OCI-M1 (cell line): ENCODE measurements at places on chromosomes 1 and 21.

DNA sequence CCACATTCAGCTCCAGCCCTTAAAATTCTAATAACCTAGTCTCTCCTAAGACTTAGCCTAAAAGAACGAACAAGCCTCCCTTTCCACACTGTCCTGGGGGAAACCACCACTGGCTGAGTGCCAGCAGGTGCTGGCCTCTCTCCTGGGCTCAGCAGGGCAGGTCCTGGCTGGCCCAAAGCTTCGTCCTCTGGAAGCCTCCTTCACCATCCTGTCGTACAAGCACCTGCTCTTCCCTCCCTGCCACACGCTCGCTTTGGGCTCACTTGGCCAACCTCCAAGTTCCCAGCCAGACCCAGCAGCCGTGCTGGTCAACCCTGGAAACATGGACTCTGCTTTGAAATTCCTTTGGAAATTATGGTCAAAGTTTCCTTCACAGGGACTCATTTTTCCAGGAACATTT, 58.2 kb upstream of the SLC25A33 start:
- no peak for DNase-seq

DNA sequence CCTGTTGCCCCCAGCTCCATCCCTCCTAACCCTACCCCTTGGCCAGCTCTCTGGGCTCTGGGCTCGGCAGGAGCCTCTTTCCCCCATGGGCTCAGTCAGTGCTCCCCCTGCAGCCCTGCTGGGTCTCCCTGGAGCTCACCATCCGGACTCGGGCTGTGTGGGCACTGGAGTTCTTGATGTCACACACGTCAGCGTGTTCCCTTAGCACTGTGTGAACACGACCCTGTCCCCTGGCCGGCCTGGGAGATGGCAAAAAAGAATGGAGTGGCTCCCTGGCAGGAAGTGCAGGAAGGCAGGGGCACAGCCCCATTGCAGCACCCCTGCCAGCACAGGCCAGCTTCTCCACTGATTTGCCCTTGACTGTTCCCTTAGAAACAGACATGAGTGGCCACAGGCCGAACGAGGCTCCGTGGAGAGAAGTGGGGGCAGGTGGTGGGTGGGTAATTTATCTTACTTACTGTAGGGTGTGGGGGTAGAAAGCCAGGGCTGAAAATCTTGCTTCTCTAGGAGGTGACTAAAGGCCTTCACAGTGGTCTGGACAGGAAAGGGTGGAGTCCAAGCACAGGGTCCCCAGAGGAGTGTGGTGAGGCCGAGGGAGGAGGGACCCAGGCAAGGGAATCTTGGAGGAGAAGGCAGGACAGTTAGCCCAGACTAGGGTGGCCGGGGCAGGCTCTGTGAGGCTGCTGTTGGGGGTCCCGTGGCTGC, 381.7 kb upstream of the VAMP3 start:
- DNase-seq = no peak

DNA sequence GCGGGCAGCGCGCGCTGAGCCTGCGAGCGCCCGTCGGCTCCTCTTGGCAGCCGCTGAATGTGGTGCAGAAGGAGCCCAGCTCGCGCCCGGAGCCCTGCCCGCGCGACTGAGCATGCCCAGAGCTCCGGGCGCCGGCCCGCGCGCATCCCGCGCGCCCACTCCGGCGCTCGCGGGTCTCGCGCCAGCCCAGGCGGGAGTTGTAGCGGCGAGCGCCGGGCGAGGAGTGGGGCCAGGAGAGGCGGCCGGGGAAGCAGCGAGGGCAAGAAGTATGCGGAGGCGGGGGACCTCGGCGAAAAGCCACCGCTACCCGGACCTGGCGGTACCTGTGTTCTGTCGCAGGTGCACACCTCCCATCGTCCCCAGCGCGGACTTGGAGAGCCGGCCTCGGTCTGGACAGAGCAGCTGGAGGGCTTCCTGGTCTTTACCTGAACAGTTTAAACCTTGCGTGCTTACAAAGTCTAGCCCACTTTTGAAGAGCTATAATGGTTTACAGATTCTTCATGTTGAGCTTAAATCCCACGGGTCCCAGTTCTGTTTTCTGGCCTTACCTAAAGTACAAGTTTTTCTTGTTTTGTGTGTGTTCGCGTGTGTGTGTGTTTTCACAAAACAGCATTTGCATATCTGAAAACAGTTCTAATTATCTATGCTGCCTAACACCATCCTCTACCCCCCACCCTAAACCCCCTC, at the start of gene DDAH1:
TSS of gene DDAH1 (minus strand) at position 61 of the 687 bp plus-strand sequence. CDS start 114 bp downstream, outside the sequence.
- DNase-seq = no peak

- DNase-seq = no peak
These were observed 67.5 kb upstream of the VAMP3 start for GRCh38 chr1:7703321-7704213.

DNA sequence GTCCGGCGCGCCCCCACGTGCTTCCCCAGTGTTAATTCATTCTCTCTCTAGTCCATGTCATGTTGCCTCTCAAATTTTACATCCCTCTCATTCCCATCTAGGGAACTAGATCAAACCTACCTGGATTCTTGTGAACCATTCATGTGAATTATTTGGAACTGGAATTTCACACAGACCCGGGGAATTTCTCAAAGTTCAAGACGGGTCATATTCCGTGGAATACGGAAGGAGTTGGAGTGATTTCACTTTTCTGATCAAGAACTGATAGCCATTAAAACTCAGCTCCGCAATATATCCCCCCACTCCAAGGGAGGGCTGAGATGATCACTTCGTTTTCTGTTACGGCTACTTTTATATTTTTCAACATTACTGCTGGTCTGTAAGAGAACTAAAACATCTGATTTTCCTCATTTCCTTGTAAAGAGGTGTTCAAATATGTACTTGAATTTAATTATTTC, 1.0 kb upstream of the ENO1 start:
- no peak for DNase-seq

DNA sequence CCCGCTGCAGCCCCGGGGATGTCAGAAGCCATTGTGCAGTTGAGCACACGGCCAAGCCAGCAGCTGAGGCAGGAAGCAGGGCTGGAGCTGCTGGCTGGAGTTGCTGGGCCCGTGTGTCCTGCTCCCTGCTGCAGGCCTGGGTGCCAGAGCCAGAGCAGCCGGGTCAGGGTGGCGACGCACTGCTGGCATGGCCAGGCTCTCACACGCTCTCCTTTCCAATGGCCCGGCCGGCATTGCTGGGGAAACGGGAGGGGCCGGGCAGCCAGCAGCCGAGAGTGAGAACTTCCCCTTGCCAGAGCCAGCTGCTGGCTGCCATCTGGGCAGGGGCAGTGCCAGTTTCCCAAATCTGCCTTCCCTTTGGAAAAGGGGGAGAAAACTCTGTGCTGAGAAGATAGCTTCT, 82.4 kb upstream of the PROX1 start:
- DNase-seq = no peak

DNA sequence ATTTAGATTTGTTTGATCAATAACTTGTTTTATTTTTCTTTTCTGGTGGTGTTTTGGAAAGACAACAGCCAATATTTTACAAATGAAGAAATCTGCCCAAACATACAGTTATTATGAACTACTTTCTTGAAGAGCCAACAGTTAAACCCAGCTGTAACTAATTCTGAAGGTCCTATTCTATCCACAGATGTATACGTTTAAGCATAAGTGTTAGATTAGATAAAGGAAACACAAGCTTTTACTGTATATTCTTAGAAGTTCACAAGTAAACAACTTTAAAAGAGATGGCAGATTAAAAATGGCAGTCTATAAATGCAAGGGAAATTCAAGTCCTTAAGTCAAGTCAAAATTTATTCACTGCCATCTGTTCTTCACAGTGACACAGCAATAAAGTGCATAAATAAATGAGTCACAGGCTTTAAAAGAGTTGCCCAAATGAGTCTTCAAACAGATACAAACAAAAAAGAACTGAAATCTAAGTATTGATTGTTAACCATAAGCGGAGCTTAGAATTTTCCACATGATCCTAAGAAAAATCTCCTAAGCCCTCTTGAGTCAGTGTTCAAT, 49.9 kb upstream of the KCNH1 start:
- DNase-seq = peak; percentile 19

DNA sequence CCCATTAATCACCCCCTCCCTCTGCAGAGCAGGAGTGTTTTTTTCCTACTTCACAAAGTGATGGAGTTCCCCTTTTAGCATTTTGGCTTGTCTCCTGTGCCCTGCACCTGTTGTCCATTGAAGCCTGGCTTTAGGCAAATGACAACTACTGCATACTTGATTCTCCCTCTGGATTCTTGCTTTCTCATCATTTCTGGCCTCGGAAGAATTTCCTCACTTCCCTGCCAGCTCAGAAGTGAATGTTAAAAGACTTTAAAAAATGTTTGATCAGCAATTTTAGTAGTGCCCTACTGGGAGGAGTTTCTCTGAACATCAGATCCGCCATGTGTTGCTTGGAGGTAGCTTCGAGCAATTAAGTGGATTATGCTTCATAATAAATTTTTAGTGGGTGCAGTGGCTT, 28.1 kb downstream of the RCOR3 start:
- DNase-seq = no peak

DNA sequence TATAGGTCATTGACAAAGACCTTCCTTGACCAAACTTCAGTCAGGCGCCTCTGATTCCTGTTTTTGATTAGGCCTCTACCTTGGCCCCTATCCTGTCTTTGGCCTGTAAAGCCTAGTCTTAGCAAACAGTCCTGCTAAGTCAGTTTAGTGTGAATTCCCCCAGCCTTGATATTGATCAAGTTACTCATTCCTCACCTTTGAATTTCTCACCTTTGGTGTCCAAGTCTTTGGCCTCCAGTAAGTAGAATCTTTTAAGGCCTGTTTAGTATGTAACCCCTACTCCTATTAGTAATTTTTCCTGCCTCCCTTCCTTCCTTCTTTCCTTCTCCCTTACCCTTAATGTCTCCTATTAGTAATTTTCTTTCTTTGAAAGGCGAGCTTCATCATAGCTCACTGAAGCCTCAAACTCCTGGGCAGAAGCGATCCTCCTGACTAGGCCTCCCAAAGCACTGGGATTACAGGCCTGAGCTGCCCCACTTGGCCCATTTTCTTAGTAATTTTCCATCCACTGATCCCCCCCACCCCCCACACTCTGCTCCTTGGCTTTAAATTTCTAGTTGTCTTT, 13.0 kb upstream of the ZNF692 start:
- no peak for DNase-seq

DNA sequence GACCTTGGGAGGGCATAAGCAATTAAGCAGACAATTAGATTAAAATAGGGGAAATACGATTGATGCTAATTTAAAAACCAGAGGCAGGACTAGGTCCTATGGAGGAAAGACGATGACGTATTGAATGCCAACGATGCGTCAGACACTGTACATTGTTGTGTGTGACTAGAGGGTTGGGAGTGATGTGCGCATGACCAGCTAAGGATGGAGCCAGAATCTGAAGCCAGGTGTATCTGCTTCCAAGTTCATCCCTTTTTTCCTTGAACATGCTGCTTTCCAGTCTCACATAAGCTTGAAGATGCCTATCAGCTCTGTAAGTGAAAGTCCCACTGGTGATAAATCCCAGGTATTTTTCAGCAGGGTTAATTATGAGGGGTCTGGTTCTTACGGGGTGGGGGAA, 576.2 kb downstream of the MATN1 start:
- DNase-seq = no peak

DNA sequence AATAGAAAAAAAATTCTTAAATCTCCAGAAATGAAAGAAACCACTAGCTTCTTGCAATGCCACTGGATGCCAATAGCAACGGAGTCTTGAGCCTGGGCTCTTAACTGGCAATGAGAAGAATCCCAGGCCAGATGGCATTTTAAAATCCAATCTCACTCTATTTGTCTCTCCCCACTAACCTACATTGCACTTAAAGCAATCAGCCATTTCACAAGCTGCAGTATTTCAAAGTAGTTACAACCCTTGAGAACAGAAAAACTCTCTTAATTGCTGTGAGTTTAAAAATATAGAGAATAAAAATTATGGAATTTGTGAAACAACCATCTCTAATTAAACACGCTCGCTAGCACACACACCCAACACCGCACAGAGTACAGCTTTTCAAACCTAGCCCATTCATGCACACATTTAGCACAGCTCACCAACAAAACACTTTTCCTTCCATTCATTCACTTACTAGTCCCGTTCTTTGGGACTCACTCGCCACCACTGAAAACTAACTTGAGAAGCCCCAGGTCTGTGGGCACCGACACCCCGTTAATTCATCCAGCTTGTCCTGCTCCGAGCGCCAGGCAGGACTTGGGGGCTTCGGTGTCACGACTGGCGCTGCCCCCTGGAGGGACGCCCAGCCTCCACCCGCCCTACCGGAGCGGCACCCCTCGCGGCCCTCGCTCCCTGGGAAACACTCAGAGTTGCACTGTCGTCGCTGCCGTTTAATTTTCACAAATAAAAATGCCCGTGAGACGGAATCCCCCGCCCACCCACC, 1.0 kb downstream of the DDAH1 start:
- no peak for DNase-seq
